ENCODE measurements at places on chromosomes 4 and X.

DNA sequence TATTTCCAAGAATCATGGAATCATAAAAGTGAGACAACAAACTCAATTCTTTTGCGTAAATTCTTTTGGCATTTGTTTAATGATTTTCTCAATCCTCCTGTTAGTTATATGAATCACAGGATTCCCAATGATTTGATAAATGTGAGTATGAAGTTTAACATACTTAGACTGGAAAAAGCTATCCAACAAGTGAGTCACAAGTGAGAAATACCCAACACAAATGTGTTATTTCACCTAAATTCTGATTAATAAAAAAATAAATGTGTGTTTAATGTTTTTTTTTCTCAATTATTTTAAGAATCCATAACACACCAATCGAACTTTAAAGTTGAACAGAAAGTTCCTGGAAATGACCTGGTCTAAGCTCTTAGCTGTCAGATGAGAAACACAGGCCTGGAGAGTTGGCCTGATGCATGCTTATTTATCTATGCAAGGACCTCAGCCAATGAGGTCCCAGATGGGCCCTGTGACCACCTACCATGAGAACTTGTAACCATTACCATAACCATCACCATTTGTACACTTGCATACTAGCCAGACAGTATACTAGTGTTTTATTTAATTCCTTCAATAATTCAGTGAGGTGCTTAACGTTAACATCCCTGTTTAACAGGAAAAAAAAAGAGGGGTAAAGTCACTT, 386.7 kb downstream of the SPRY1 start:
- DNase-seq, result no peak

- DNase-seq, result no peak
These were observed 844.2 kb downstream of the RAPGEF2 start for GRCh38 chr4:159946983-159947615.

DNA sequence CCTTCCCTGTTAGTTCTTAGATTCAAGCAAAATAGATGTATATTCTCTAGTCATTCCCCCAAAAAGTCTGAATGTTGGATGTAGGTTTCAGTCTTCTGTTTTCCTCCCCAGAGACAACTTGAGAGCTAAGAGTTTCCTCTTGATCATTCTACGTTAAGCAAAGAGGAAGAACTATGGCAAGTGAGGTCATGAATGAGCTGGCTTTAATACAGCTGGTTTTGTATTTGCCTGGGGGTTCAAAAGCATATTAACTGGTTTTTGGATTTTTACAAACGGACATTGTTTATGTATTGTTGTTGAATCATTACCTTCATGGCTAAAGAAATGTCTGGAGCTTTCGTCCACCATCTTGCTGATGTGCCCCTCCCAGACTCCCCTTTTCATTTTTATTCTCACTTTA, 916.7 kb upstream of the POU3F4 start:
- no peak for DNase-seq

GRCh38 chr4:127118681-127119080, 514.1 kb upstream of the INTU start:
- DNase-seq, result no peak

GRCh38 chr4:159925770-159926169, 822.9 kb downstream of the RAPGEF2 start:
- no peak for DNase-seq

GRCh38 chr4:1215141-1216075, 33.5 kb downstream of the CTBP1 start:
- no peak for DNase-seq

GRCh38 chr4:97819294-97819693, 324.0 kb downstream of the STPG2 start:
- DNase-seq, result no peak

GRCh38 chr4:151434183-151434860, 25.3 kb downstream of the FHIP1A start:
- no peak for DNase-seq

- no peak for DNase-seq
These were observed 221.1 kb downstream of the BMPR1B start for GRCh38 chr4:94978904-94979303.

DNA sequence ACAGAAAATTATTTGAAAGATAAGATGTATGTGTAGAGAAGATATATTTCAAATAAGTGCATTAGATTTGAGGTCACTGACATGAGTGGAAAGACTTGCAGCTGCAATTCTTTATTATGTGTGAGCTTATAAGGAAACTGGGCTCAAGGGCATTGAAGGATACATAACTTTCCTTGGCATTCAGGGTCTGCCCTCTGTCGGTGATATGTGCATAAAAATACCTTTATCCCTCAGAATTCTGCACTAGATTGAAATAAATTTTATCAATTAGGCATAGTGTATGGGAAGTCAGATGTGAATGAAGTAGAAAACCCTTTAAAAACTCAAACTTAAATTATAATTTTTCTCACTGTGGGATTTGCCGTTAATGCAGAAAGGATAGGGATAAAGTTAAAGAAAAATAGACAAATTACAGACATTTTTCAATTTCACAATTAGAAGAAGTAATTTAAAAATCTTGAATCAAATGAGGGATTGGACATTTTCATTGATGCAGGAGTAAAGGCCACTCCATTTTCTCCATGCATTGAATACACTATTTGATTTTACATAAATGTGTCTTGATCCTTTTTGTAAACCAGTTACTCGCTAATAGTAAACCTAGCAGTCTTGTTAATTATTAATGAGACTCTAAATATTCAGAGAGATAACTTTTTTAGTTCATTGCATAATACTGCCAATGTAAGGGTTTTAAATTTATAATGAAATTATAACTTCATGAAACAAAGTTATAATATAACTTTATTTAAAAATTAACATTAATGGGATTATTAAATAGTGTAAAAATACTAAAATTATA, 21.0 kb upstream of the ETNPPL start:
- DNase-seq, result no peak

DNA sequence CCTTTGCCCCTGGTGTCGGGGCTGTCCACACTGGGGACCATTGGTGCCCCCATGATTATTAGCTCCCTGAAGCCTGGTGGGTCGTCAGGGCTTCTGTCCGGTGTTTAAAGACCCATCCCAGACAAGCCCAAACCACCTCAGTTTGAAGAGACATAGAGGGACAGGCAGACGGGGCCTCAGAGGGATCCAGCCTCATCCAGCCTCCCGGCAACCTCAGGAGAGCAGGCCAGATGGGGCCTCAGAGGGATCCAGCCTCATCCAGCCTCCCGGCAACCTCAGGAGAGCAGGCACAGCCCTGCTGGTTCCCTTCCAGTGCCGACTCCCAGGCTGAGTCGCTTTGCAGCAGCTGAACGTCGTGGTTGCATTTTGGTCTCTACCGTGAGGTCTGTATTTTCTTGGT, 32.1 kb downstream of the PIGG start:
- DNase-seq, result no peak

DNA sequence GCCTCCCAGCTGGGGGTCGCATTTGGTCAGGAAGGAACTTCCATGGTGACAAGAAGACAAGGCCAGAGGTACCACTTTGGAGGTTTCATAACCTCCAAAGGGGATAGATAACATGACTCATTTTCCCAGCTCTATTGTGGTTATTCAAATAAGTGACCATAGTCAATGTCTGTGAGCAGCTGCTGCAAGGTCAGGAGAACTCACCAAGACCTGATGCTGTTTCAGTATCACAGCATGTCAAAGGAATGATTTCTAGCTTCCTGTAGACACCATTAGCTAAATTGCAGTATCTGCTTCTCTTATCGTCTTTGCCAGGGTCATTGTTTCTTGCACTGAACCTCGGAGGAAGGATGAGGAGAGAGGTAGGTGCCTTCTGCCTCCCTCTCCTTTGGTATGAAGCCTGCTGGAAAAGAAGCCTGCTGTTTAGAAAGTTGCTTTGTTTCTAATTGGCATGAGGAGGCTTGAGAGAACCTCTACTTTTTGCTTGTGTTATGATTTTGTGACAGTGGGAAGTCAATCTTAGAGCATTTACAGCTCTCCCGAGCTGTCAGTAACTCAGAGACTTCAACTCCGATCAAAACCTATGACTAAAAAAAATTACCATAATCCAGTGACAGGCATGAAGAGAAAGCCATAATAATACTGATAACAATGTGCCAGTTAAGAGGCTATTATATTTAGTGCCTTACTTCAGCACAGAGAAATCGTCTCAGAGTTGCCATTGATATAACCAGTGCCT, 38.0 kb upstream of the GATB start:
- no peak for DNase-seq

- no peak for DNase-seq
These were observed 127.6 kb downstream of the GPC3 start for GRCh38 chrX:133857640-133858269.

GRCh38 chrX:4451591-4451990, 738.1 kb upstream of the PRKX start:
- DNase-seq, result no peak

- DNase-seq, result no peak
These were observed 40.4 kb upstream of the MAGEB10 start for GRCh38 chrX:27767387-27767786.

DNA sequence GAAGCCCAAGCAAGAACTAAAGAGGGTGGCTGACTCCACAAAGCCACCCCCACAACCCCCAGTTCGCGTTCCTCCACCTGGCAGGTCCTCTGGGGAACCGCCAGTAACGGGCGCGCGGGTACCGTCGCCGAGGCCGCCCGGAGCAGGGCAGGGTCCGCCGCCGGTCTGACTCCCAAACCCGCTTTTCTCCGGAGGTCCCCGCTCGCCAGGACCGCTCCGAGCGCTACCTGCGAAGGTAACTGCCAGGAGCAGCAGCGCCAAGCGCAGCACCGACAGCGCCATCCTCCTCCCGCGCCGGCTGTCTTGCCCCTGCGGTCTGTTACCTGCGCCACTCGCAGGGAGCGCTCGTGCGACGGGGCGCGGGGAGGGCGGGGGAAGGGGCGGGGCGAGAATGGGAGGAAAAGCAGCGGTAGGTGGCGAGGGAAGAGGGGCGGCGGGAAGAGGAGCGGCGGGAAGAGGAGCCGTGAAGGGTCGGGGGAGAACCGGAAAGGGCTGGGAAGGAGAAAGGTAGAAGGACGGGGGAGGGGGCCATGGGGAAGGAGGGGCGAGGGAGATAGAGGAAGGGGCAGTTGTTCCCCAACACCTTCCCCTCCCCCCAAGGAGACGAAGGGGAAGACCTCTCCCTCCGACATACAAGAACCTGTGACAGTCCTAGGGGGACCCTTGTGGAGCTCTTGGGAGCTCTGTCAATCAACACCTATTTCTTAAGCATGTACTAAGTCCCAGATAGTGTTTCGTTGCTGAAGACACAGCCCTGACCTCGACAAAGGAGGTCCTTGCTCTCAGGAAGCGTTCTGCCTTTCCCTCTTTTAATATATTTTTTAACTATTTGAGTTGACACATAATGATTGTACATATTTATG, at the start of gene SPINK2:
TSS of gene SPINK2 (minus strand) at position 321 of the 863 bp plus-strand sequence. CDS start at position 282, 39 bp downstream.
- DNase-seq, result peak; percentile 56

GRCh38 chr4:106618956-106619355, 250.4 kb upstream of the GIMD1 start:
- no peak for DNase-seq

GRCh38 chr4:95742179-95742578, 97.7 kb upstream of the PDHA2 start:
- DNase-seq, result no peak

GRCh38 chr4:1571165-1572009, 112.7 kb downstream of the FAM53A start:
- DNase-seq, result no peak

- DNase-seq, result no peak
These were observed 11.2 kb downstream of the TRAPPC11 start for GRCh38 chr4:183670251-183670650.

GRCh38 chr4:124061413-124061812, 651.1 kb downstream of the ANKRD50 start:
- DNase-seq, result no peak
